ENCODE measurements at places on chromosomes 1 and 21. TPM values are rescaled to one million over a fixed set of nuclear protein-coding genes. Genes with fewer than 3 reads are reported as not detected.
A peak's percentile ranks its signal among the peaks of the same experiment; 100 is the strongest.

DNA sequence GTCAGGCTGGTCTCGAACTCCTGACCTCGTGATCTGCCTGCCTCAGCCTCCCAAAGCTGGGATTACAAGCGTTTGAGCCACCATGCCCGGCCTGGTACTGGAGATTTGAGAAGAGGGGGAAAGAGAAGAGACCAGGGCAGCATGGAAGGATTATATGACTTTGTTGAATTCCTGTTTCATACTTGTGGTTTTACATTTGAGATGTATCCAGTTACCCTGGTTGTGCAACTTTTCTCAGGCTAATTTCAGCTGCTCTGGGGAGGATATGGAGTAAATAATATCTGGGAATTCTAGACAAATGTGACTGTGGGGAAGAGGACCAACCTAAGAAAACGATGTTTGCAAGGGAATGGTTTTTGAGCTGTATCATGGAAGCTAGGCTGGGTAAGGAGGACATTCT, 89.5 kb upstream of the GREM2 start:
- no peak for DNase-seq

DNMT3L gene
- not detected for total RNA-seq

OR2T5 gene
- total RNA-seq, result not detected

DNA sequence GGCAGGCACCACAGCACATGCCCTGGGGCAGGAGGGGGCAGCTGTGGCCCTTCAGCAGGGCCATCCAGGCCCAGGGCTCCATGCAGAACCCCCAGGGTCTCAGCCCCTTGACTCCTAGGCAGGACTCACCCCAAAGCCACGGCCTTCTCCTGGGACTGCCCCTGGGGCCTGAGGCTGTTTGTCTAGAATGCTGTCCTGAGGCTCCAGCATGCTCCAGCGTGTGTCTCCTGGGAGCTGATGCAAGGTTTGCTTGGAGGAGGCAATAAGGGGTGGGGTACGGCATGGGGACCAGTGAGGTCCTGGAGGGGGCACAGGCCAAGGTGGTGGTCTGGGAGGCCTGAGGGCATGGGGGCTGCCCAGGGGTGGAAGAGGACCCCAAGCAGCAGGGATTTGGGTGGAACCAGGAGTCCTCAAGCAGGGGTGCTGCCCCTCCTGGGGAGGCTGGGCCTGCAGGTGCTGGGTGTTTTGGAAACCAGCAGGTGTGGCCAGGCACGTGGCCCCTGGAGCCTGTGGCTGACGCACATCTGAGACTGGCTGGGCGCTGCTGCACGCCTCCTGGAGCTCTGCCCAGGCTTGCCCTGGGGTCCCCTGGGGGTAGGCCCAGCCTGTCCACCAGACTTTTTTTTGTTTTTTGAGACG, 7.8 kb upstream of the CALML6 start:
- peak; percentile 71 for DNase-seq

GRCh38 chr1:162922201-162922600, 61.2 kb upstream of the CCDC190 start:
- no peak for DNase-seq

DNA sequence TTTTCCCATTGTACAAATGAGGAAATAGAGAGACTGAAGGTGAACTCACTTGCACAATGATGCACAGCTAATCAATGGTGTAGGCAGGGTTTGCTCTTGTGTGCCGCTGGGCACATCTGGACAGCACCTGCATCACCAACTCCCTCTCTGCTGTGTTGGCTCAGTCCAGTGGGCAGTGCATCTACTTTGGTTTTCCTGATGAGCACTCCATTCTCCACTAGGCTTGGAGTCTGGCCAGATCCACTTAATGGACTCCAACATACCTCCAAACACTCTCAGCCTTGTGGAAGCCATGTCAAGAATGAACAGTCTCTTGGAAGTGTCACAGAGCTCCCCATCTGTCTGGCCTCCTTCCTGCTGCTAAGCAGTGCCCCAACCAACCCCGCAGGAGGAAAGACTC, 152.2 kb downstream of the HIVEP3 start:
- DNase-seq, result no peak

LMX1A gene
- not detected for total RNA-seq

- peak; percentile 82 for DNase-seq
Measured at GRCh38 chr1:176374967-176375569, 87.9 kb upstream of the PAPPA2 start.

TMEM200B gene
- 0.12 TPM for total RNA-seq

GRCh38 chr1:36396359-36396758, 1.3 kb downstream of the LSM10 start:
- no peak for DNase-seq

AIDA gene
- 57.0 TPM for total RNA-seq

- DNase-seq, result no peak
Measured at GRCh38 chr1:171484760-171485374, 463 bp upstream of the PRRC2C start.

Measured in NCI-H460 (cell line).